Thoracic aorta endothelial cell (primary cell): ENCODE measurements at places on chromosomes 3 and 15. TPM values are rescaled to one million over a fixed set of nuclear protein-coding genes. Genes with fewer than 3 reads are reported as not detected.

SATB1 gene
- 14.5 and 15.7 TPM in 2 replicates for total RNA-seq

CYP19A1 gene
- not detected in 2 replicates for total RNA-seq

VWA5B2 gene
- total RNA-seq = under 0.01 TPM in 1 of 2 replicates, not detected in the other

CX3CR1 gene
- total RNA-seq = not detected in 2 replicates

PTX3 gene
- 510 and 684 TPM in 2 replicates for total RNA-seq

ACAA1 gene
- total RNA-seq = 24.6 and 26.1 TPM in 2 replicates

SH3GL3 gene
- total RNA-seq = not detected in 2 replicates

USP13 gene
- total RNA-seq = 18.9 and 22.9 TPM in 2 replicates

WDR5B gene
- total RNA-seq = 5.5 and 5.9 TPM in 2 replicates

SAMMSON gene
- not detected in 2 replicates for total RNA-seq

TNNC1 gene
- total RNA-seq = 0.27 TPM in 1 of 2 replicates, not detected in the other

GRK7 gene
- total RNA-seq = not detected in 2 replicates

ST6GAL1 gene
- total RNA-seq = 79.0 and 107 TPM in 2 replicates

LCTL gene
- total RNA-seq = not detected in 2 replicates

FAM43A gene
- 160 and 165 TPM in 2 replicates for total RNA-seq

SOX2 gene
- total RNA-seq = not detected in 2 replicates

RARRES1 gene
- 0.57 and 0.66 TPM in 2 replicates for total RNA-seq

SCAANT1 gene
- total RNA-seq = not detected in 2 replicates

LMAN1L gene
- under 0.01 and 0.07 TPM in 2 replicates for total RNA-seq

SCG3 gene
- not detected in 2 replicates for total RNA-seq

APH1B gene
- 19.5 and 19.8 TPM in 2 replicates for total RNA-seq

RASA2 gene
- 51.1 and 51.8 TPM in 2 replicates for total RNA-seq

TKT gene
- total RNA-seq = 535 and 695 TPM in 2 replicates

ZNF619 gene
- total RNA-seq = 6.1 and 8.8 TPM in 2 replicates

CCDC33 gene
- total RNA-seq = not detected in 2 replicates

MKRN2OS gene
- not detected in 2 replicates for total RNA-seq

THRB gene
- total RNA-seq = 0.13 and 0.93 TPM in 2 replicates

ROPN1 gene
- total RNA-seq = not detected in 2 replicates

RETNLB gene
- total RNA-seq = not detected in 2 replicates

HRH1 gene
- total RNA-seq = 12.1 and 14.5 TPM in 2 replicates

SLC6A20 gene
- not detected in 2 replicates for total RNA-seq

MYLK gene
- total RNA-seq = 17.8 and 41.6 TPM in 2 replicates

CAMK2N2 gene
- total RNA-seq = not detected in 2 replicates

MORC1 gene
- not detected in 2 replicates for total RNA-seq

SLC12A1 gene
- not detected in 2 replicates for total RNA-seq

LDHAL6B gene
- total RNA-seq = not detected in 2 replicates

CFAP100 gene
- total RNA-seq = not detected in 2 replicates

ACOX2 gene
- total RNA-seq = 2.9 and 4.5 TPM in 2 replicates

GABRR3 gene
- total RNA-seq = not detected in 2 replicates

CFAP92 gene
- 0.07 TPM in 1 of 2 replicates, not detected in the other for total RNA-seq

UBAP1L gene
- 1.9 and 2.2 TPM in 2 replicates for total RNA-seq
